ENCODE measurements at places on chromosomes 1 and 21.

DNA sequence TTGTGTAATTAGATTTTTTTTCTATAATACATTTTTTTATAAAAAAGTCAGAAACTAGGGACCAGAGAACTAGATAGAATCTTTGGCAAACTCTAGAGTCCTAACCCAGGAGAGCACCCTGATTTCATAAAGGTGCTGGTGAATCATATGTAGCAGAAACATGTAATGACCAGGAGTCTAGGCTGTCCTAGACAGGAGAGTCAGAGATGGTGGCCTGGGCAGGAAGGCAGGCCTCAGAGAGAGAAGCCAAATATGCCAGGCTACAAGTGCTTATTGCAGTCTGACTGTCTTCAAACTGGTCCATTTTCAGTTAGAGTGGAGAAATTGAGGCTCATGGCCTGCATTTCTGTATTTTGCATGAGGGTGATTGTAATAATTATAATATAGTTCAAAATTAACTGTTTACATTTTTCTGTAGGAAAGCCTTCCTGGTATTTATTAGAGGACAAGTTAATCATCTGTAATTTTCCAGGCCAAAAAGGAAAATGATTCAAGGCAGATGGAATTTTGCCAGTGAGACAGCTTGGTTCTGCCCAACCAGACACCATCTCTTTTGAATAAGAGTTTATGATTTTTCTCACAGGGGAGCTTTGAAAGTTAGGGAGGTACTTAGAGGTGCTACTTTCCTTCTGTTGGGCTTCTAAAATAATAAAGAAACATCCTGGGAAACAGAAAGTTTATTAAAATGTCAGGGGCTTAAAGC lies 129.8 kb downstream of the S1PR1 start:
- no peak for DNase-seq

DNA sequence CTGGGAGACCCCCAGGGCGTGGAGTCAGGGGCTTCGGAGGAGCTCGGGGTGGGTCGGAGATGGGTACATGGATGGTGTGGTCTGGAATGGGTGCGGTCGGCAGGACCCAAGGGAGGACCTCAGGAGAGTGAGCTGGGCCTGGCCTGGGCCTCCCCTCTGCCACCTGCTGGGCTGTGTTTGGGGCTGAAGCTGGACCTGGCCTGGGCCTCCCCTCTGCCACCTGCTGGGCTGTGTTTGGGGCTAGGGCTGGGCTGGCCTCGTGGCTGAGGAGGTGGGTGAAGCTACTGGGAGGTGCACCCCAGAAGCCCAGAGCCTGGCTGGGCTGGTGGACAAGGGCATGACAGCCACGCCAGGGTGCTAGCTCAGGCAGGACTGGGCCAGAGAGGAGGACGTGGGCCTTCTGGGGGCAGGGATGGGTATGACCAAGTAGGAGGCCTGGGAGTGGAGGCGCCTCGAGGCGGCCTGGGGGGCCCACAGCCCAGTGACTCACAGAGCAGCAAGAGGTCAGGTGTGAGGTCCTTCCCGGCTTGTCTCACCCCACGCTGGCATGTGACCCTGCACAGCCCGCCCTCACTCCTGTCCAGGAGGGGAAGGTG lies 14.5 kb downstream of the SAMD11 start:
- no peak for DNase-seq

- DNase-seq: no peak
These were observed 3.0 kb downstream of the USH2A start for GRCh38 chr1:216420263-216420662.

- DNase-seq: no peak
These were observed 11.5 kb upstream of the COL6A1 start for GRCh38 chr21:45969921-45970673.

DNA sequence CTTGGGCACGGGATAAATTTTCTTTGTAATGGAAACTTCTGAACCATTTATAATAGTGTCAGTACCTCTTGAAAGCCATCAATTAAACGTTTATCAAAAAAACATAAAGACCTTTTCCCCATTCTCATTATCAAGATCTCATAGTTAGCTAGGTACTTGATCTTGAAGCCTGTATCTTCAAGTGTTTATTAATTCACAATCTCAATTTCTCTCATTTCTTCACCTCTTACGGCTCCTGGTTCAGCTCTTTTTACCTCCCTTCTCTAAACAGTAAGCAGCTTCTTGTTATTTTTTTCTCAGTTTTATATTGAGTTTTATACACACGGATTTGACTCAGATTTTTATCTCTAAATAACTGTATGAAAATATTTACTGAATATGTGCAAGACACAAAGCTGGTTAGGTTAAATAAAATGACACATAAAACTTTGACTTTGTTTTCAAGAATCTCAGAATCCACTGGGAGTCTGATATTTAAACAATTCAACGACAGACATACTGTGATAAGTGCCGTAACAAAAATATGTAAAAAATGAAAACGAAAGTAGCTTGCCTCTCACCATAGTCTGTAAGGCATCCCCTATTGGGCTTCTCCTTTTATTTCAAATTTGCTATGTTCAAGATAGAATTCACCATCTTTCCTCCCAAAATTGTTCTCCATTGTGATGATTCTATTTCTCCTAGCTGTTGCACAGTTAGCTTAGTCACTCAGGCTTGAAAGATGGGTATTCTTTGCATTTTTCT lies 411.6 kb upstream of the ZRANB2 start:
- no peak for DNase-seq

DNA sequence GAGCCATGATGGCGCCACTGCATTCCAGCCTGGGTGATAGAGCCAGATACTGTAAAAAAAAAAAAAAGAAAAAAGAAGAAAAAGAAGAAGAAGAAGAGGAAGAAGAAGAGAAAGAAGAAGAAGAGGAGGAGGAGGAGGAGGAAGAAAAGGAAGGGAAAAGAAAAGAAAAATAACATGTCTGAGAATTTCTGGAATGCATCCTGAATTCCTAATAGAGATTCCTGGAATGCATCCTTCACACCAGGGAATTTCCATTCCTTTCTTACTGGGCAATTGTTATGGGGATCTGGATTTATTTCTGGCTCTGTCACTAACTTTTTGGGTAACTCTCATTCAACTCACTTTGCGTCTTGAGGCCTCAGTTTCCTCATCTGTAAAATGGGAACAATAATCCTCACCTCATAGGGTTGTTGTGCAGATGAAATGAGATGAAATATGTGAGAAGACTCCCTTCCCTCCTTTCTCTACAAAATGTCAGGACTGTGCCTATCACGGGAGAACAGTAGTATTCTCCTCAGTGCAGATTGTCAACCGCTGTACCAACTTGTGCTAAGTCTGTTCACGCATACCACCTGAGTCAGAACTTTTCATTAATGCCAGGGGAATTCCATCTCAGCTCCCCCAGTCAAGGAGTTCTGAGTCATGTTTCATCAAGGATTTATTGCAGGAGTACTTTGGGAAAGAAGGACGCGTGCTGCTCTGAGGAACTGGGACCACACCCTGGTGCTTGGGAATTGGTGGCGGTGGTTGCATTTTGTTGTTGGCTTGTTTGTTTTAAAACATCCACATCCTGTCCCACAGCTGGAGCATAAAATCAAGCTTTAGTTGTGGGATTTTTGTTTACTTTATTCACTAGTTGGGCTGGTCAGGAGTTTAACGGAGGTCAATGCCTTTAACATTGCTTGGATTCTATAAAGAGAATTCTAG lies 42.4 kb upstream of the ROR1 start:
- no peak for DNase-seq

All from stimulated activated CD8-positive, alpha-beta memory T cell treated with anti-CD3 and anti-CD28 coated beads, Interleukin-7, amount 100 ng/mL, for 48 hours (primary cell).